ENCODE measurements at places on chromosomes 4 and X. TPM values are rescaled to one million over a fixed set of nuclear protein-coding genes. Genes with fewer than 3 reads are reported as not detected.

- DNase-seq, result no peak
Observed at GRCh38 chr4:20652226-20652885, 47.9 kb upstream of the PACRGL start.

PRR32 gene
- not detected for total RNA-seq

GRCh38 chrX:134738986-134739740 lies 80.9 kb upstream of the PLAC1 start:
- DNase-seq, result no peak

ITIH6 gene
- not detected for total RNA-seq

CCDC149 gene
- 30.1 TPM for total RNA-seq

GRCh38 chrX:13983734-13984133 lies 46.0 kb downstream of the GEMIN8 start:
- no peak for DNase-seq

- DNase-seq, result no peak
Observed at GRCh38 chr4:114017120-114017917, 37.9 kb upstream of the ARSJ start.

DNA sequence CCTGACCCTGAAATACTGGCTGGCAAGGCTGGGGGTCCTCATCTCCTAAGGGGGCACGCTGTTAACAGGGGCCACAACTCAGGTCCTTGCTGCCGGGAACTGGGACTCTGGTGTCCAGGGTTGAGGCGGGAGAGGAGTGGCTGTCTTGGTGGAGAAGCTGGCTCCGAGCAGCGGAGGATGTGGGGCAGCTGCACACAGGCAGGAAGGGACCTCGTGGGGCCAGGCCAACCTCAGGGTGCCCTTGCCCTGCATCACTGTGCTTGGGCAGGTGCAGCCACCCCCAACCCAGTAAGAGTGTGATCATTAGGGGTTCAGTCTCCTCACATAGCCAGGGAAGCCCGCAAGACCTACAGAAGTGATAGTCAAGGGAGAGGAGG lies 12.6 kb upstream of the PDE6B start:
- no peak for DNase-seq

DNA sequence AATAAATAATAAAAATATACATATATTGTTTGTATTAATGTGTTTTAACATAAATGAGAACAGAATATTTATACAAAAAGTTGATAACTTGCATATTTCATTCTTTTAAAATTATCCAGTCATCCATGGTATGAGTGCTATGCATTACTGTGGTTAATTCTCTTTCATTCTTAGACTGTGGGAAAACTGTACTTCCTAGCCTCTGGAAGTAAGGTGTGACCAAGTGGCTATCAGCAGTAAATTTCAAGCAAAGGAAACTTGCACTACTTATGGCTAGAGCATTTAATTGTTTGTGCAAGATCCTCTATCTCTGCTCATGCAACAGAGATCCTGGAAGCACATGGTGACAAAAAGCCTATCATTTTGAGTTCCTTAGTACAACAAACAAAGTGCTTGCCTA lies 1054.5 kb upstream of the PABPC4L start:
- DNase-seq, result no peak

GRCh38 chrX:70033348-70034051 lies 16.2 kb downstream of the AWAT2 start:
- DNase-seq, result no peak

DNA sequence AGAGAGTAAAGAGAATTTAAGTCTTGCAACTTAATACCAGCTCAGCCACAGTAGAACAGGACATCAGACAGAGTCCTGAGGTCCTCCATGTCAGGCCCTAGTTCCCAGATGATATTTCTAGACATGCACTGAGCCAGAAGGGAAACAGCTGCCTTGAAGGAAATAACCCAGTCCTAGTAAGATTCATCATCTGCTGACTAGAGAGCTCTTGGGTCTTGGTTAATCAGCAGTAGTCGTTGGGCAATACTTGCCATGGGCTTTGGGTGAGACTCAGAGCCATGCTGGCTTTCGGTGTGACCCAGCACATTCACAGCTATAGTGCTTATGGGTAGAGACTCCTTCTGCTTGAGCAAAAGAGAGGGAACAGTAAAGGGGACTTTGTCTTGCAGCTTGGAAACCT lies 379.1 kb downstream of the AR start:
- no peak for DNase-seq

DNA sequence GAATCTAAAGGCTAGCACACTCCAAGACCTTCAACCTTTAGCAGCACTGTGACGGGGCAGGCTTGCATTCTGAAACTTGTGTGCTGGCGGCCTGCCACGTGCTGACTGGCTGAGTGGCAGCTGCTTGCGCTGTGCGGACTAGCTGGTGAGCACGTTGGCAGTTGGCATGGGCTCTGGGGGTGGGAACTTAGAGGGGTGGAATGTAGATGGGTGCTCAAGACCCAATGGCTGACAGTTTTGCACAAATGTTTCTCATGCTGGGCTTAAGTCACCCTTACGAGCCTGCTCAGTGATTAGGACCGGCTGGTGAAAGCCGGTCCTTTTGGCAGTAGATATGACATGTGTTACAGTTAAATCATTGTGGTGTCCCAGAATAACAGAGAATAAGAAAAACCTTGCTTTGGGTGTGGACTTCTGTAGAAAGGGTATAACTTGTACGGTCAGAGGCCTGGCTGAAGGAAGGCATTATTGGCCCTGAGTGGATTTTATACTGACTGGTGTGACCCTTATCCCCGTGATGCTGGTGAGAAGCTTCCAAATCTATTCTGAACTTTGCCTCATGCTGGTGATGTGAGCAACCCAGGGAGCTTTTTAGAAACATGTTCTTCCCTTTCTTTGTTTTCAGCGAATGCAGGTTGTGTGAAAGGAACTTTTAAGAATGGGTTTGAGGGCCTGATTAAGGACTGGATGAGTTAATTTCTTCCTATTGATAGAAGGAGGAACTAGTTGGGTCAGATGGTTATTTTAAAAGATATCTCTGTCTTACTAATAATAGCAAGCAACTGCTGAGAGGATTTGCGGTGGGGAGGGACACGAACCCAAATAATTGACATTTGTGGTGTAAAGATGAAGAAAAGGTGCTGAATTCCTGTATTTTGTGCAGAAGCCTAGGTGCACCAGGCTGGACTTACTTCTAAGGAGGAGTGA lies 107.4 kb upstream of the SLC4A4 start:
- DNase-seq, result peak; percentile 87

DNA sequence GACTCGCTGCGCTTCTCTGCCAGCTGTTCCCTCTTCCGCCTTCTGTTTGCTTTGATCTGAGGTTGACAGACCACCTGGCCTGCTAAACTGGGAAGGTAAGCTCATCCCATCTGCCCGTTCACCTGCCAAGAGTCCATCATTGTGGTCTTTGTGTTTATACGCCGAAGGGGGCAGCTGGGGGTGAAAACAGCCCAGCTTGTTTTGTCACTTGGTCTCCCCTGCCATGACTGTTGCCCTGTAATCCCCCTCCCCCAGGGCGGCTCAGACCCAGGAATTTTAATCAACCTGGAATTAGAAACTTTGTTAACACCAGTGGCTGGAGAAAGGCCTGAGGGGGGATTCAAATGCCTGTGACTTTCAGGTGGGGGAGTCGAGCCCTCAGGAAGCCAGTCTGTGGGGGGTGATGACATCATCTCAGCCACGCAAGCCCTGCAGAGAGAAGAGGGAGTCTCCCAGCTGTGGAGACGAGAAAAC lies 333.3 kb downstream of the BCOR start:
- DNase-seq, result no peak

CXorf66 gene
- not detected for total RNA-seq

DNA sequence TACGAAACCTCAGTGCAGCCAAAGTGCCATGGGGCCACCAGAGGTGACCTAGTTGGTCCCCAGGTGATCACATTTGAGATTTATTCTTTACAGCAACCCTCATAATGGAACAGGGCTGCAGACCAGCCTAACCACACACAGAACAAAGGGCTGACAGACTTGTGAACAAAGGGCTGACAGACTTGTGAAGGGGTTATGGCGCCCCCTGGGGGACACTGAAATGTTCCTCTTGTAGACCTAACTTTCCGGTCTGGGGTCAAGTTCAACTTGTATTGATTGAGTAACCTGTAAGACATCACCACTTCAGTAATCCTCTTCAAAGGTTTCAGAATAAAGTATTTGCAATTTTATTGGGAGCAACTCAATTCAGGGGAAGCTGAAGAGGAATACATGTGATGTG lies 175.9 kb upstream of the RPS6KA3 start:
- DNase-seq, result peak; percentile 3

TRIM60 gene
- total RNA-seq, result not detected

DGKK gene
- not detected for total RNA-seq

GRCh38 chr4:140755774-140756318 lies 339 bp downstream of the TBC1D9 start:
- DNase-seq, result no peak

FAM47E gene
- total RNA-seq, result 0.42 TPM

SPACA5 gene
- not detected for total RNA-seq

OGT gene
- 196 TPM for total RNA-seq

DNA sequence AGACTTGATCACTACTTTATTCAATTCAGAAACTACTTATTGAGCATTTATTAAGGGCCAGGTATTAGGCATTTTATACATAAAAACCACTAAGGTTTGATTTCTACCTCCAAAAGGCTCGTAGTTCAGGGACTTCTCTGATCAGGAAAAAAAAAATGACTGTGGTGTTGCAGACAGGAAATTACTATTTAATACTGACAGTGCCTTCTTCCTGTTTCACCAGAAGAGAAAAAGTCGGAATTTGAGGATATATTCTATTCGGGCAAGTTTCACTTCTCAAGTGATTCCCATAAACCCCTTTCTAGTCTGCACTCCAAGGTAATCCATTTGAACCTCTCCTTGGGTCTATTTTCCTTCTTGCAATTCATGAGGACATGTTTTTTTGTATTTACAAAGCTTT lies 15.3 kb upstream of the TASL start:
- DNase-seq, result no peak

DNA sequence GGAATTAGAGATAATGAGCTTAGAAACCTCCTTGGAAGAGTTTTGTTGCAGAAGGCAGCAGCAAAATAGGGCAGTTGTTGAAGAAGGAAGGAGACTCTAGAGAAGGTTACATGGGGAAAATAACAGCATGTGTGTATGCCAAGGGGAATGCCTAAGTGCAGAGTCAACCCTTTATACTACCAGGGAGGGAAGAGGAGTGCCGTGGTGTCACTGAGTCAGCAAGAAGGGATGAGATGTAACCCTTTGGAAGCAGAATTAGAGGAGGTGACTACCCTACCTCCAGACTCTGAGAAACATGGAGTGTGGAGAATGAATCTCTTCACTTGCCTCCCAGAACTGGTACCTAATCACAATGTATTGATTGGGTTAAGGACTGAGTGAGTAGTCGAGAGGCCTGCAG lies 6.7 kb upstream of the GABRE start:
- no peak for DNase-seq

GRCh38 chr4:157713342-157713741 lies 459.5 kb downstream of the GASK1B start:
- no peak for DNase-seq

GRCh38 chr4:17252131-17252530 lies 259.8 kb downstream of the QDPR start:
- DNase-seq, result no peak

DNA sequence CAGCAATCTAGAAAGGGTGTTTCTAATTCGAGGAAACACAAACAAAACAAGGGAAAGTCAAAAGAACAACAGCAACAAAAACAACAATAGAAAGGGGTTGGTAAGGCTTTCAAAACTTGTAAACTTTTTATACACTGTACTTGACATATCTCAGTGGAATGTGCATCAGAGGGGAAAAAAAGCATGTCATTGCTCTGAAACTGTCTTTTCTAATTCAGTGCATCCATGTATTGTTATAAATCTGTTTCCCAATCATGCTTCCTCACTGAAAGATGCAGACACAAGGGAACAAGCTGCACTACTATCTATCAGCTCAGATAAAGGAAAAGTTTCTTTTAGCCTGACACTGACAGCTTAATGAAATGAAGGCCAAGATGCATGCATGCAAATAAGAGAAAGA lies 44.2 kb upstream of the PCDH18 start:
- DNase-seq, result no peak

GRCh38 chr4:85836588-85837438 lies 361.9 kb downstream of the ARHGAP24 start:
- DNase-seq, result no peak

GRCh38 chrX:47707031-47707780 lies 48.2 kb upstream of the UXT start:
- no peak for DNase-seq

- no peak for DNase-seq
Observed at GRCh38 chr4:133711817-133712216, 489.8 kb downstream of the PABPC4L start.

PNMA6F gene
- not detected for total RNA-seq

- DNase-seq, result no peak
Observed at GRCh38 chr4:164207460-164207859, 546.5 kb upstream of the SMIM31 start.

SCML2 gene
- 2.0 TPM for total RNA-seq

- no peak for DNase-seq
Observed at GRCh38 chrX:49746306-49746705, 50.5 kb upstream of the PAGE1 start.

MAGT1 gene
- 56.1 TPM for total RNA-seq

DNA sequence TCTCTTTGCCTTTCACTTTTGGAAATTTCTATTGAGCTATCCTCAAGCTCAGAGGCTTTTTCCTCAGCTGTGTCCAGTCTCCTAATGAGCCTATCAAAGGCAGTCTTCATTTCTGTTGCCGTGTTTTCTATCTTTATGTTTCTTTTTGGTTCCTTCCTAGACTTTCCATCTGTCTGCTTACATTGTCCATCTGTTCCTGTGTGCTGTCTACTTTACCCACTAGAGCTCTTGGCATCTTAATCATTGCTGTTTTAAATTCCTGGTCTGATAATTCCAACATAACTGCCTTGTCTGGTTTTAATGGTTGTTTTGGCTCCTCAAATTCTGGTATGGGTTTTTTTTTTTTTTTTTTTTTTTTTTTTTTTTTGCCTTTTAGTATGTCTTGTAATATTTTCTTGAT lies 9.3 kb upstream of the PDE6B start:
- no peak for DNase-seq

TLR6 gene
- total RNA-seq, result 1.8 TPM
